ENCODE measurements at places on chromosomes 1 and 21. TPM values are rescaled to one million over a fixed set of nuclear protein-coding genes. Genes with fewer than 3 reads are reported as not detected.

- H3K36me3 ChIP-seq: no peaks in the 10 kb centered on the region
- H3K27ac ChIP-seq: no peak overlapping the region
- no peak for DNase-seq
- H3K27me3 ChIP-seq: no peaks in the 10 kb centered on the region
- H3K4me3 ChIP-seq: no peak overlapping the region
Measured at GRCh38 chr1:76377247-76377646, 302.7 kb downstream of the ST6GALNAC3 start.

GRCh38 chr1:107926436-107927080 lies 38.4 kb downstream of the VAV3 start:
- H3K27me3 ChIP-seq: no peaks in the 10 kb centered on the region
- H3K4me3 ChIP-seq: no peak overlapping the region
- peaks cover 4% of the 10 kb centered on the region for H3K36me3 ChIP-seq
- H3K4me1 ChIP-seq: peaks cover 51% of the 10 kb centered on the region
- peak; percentile 45 for DNase-seq

Gene TRAF3IP3
- 194 TPM for total RNA-seq

GRCh38 chr1:22263359-22263758 lies 120.5 kb upstream of the WNT4 start:
- DNase-seq: no peak
- no peaks in the 10 kb centered on the region for H3K4me1 ChIP-seq
- no peak overlapping the region for H3K27ac ChIP-seq
- H3K4me3 ChIP-seq: no peak overlapping the region

Gene RNU1-2
- total RNA-seq: 1,043 TPM

Gene SPATA21
- total RNA-seq: not detected

- no peak for DNase-seq
- H3K27me3 ChIP-seq: no peaks in the 10 kb centered on the region
- no peaks in the 10 kb centered on the region for H3K36me3 ChIP-seq
Measured at GRCh38 chr1:14809191-14809981, 210.9 kb downstream of the KAZN start.

Gene ZNHIT6
- 22.4 TPM for total RNA-seq

Measured in activated CD8-positive, alpha-beta T cell treated with anti-CD3 and anti-CD28 coated beads for 36 hours (primary cell).